NCI-H1048 (cell line): ENCODE measurements at places on chromosomes 2 and 18.

- no peak for DNase-seq
Measured at GRCh38 chr2:176683618-176684111, 414.4 kb downstream of the MTX2 start.

DNA sequence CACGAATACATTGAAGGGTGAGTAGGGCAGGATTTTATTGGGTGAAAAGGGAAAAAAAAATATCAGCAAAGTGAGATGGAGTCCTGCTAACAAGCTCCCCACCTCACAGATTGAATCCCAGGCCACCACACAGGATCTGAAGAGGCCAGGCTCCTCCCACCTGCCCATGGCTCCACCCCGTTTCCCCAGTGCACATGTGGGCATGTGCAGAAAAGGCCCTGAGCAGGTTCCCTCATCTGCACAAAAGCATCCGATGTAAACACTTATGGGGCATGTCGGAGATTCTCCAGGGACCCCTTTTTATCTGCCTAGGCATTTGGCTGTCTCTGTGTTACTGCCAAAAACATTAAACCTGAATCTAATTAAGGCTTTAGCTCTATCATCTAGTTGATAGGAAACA lies 35.2 kb downstream of the SKA1 start:
- DNase-seq = no peak

GRCh38 chr2:190678444-190679162 lies 29.7 kb downstream of the NAB1 start:
- no peak for DNase-seq

DNA sequence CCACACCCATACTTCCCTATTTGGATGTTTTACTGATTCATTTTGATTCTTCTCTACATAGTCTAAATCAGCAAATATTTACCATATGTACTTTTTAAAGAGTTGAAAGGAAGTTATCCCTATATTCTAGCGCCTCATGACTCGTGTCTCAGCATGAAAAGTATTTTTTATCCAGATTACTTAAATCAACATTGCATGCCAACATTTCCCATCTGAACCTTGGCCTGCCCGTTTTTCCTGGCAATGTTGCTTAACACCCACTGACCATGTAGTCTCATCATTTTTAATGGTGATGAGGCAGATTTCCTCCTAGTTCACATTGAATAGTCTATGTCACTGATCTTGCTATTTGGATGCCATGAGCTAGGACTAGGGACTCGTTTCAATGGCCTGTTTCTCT lies 13.2 kb upstream of the SCYGR5 start:
- DNase-seq = no peak

- DNase-seq = no peak
Measured at GRCh38 chr18:34550902-34551301, 159.2 kb upstream of the DTNA start.

DNA sequence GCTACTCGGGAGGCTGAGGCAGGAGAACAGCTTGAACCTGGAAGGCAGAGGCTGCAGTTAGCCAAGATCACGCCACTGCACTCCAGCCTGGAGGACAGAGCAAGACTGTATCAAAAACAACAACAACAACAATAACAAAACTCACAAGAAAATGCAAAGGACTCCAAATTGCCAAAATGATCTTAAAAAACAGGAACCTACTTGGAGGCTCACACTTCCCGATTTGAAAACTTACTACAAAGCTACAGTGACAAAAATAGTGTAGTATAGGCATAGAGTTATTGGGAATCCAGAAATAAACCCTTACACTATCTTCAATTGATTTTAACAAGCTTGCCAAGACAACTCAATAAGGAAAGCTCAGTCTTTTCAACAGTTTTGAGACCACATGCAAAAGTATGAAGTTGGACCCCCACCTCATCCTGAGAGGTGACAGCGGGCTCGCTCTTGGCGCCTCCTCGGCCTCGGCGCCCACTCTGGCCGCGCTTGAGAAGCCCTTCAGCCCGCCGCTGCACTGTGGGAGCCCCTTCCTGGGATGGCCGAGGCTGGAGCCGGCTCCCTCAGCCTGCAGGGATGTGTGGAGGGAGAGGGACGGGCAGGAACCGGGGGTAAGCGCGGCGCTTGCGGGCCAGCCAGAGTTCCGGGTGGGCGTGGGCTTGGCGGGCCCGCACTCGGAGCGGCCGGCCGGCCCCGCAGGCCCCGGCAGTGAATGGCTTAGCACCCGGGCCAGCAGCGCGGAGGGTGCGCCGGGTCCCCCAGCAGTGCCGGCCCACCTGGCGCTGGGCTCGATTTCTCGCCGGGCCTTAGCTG lies 18.3 kb upstream of the ACVR2A start:
- DNase-seq = no peak

DNA sequence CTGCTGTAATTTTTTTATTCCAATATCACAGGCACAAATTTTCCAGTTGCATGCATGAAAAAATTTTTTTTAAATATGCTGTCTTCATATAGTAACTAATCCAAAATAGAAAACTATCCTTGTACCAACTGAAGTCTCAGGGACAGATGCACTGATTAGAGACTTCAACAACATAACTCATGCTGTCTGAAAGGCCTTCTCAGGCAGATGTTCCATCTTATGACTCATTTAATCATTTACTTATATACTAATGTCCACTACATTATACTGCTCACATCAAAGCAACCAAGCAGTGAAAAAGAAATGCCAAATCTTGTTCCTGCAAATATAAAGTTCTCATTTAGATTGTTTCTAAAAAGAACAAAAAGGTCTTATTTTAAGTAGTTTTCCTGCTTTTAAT lies 53.1 kb downstream of the OLA1 start:
- no peak for DNase-seq

DNA sequence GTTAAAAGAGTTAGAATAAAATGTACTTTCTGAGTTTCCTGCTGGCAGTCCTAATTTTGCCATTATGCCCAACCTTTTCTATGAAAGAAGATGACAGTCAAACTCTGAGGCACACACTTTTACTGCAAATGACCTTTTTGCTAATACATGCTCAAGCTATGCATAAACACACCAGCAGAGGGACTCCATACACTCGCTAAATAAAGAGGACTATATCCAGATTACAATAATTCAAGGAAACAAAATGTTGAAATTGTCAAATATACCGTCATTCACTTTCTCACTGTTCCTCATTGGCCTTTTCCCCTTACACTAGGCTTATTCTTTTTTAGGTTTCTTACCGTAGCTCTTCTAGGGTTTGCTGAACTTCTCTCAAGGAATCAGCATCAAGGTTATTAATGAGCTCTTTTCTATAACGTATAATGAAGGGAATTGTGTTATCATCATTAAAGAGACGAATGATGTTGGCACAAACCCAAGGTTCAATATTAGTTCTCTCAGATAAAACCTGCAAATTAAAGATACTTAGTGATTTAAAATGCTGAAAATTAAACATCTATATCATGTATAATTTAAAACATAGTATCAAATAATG lies 25.7 kb downstream of the SRBD1 start:
- no peak for DNase-seq

- no peak for DNase-seq
Measured at GRCh38 chr2:174778085-174778981, 14.1 kb upstream of the CHRNA1 start.

DNA sequence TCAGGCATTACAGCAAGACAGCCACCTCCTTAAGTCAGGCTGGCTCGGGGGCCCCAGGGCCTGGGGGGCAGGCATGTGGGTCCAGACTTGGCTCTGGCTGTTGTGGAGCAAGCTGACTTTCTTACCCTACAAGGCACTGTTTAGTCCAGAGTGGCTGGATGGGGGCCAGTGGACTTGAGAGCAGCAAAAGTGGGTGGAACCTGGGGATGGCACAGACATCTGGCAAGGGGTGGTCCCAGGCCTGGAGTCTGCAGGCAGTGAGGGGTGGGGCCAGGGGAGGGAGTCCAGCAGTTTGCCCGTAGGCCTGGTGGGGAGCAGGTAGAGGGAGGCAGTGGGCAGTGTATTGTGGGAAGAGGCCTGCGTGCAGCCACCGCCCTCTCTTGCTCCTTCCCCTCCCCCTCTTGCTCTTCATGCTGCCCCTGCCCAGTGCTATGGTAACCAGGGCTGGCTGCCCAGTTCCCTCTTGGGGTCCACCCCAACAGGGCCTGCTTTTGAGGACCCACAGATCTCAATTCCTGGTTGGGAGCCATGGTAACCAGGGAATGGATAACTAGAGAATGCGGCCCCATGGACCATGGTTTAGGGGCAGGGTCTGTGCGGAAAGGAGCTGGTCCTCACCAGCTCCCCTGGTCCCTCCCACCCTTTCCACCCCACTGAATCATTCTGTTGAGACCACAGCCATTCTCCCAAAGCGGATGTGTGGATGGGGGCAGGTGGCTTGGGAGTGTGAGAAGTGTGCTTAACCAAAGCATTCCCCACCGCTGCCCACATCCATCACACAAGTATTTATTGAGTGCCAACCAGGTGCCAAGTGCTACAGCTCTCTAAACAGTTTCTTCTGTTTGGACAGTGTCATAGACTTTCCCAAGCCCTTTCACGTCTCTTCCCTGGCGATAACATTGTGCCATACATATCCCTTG lies 19.3 kb downstream of the SPEG start:
- DNase-seq = no peak

DNA sequence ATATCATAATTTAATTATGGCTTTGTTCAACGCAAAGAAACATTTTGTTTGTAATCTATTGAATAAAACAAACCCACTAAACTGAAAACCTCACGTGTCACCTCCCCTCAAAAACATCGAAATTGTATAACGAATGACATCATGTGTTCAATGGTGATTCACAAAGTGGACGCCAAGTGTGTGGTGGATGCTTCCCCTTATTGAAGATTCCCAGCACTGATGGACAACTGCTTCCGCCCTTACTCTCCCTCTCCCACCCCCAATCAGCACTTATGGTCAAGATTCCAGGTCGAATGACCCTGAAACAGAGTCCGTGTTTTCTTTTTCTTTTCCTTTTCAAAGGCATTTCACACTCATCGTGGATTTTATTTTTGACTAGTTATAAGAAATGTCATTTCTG lies 383.0 kb upstream of the SMIM21 start:
- no peak for DNase-seq

GRCh38 chr2:29322011-29322410 lies 206.8 kb downstream of the CLIP4 start:
- no peak for DNase-seq

GRCh38 chr18:60413944-60414547 lies 41.5 kb upstream of the MC4R start:
- DNase-seq = no peak

- DNase-seq = no peak
Measured at GRCh38 chr2:170047331-170048065, 130.4 kb upstream of the MYO3B start.
